EH (cell line): ENCODE measurements at places on chromosomes 7 and 10.
A peak's percentile ranks its signal among the peaks of the same experiment; 100 is the strongest.

DNA sequence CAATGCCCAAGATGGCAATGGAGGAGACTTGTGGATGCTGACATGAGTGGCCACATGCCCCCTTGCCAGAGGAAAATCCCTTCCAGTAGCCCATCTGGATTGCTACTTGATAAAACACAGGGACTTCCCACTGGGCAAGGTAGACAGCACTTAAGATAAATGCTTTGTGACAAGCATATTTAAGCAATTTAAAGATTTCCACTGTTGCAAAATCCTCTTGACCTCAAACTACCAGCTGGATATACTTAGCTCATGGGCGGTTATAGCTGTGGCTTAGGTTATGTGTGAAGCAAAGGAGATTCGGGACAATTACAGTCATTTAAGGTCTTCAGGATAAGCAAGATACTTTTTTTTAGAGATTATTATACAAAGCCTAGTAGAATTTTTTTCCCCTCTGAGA is 238.1 kb downstream of the BMPER start:
- DNase-seq, result peak; percentile 72

- no peak for DNase-seq
Observed at GRCh38 chr7:129169686-129170440, 18.6 kb upstream of the SMO start.

DNA sequence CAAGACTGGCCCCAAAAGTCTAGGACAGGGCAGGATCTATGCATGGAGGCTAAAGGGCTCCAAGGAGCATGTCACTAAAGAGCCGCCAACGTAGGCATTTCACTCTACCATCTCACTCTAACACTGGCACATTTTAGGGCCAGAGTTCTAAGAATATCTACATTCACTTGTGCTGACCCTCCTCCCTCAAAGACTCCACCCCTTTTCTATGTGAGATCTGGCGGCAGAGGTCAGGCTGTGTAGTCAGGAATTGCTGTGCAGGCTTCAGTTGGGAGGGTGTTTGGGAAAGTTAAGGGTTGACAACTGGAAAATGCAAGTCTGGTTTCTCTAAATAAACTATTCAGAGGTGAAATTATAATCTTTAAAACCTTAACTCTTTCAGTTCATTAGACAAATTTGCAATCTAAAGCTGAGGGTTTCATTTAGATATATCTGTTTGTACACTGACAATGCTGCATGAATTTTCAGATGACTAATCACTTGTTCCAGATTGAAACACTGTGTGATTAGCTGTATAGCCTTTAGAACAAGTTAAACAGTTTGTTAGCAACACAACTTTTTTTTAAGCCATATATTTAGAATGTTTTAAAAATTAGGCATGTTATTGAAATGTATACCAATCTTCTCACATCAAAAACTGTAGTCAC is 18.2 kb downstream of the LMOD2 start:
- DNase-seq, result no peak

DNA sequence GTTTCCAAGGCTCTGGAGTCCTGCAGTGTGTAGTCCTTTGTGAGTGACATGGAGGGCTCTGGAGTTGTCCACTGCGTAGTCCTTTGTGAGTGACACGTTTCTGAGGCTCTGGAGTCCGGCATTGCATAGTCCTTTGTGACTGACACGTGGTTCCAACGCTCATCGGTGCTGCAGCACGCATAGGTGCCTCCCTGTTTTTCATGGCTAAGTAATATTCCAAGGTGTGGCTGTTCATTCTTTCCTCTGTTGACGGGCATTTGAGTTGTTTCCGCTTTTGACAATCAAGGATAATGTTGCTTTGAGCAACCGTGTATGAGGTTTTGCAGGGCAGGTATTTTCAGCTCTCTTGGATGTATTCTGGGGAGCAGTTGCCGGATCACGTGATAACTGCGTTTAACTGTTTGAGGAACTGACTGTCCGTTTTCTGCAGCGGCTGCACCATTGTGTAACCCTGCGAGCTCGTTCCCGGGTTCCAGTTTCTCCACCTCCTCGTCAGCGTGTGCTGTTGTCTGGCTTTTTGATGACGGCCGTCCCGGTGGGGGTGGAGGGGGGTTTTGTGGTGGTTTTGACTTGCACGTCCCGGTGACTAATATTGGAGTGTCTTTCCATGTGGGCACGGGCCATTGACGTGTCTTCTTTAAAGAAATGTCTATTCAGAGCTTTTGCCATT is 21.1 kb downstream of the FAM20C start:
- DNase-seq, result no peak

DNA sequence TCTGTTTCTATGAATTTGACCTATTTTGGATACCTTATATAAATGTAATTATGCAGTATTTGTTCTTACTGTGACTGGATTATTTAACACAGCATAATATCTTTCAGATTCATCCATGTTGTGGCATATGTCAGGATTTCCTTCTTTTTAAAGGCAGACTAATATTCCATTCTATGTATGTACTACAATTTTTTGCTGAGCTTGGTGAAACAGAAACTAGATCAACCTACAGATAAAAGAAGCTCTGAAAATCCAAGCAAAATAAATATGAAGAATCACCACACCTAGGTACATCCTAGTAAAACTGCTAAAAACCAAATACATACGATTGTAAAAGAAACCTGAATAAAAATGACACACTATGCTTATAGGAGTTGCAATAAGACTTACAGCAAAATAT is 300.5 kb downstream of the HTR7 start:
- DNase-seq, result no peak
